ENCODE measurements at places on chromosomes 13 and 19.

- DNase-seq = no peak
Measured at GRCh38 chr13:35881360-35881759, 249.8 kb downstream of the DCLK1 start.

- DNase-seq = no peak
Measured at GRCh38 chr13:25494698-25495411, 123.1 kb downstream of the ATP8A2 start.

DNA sequence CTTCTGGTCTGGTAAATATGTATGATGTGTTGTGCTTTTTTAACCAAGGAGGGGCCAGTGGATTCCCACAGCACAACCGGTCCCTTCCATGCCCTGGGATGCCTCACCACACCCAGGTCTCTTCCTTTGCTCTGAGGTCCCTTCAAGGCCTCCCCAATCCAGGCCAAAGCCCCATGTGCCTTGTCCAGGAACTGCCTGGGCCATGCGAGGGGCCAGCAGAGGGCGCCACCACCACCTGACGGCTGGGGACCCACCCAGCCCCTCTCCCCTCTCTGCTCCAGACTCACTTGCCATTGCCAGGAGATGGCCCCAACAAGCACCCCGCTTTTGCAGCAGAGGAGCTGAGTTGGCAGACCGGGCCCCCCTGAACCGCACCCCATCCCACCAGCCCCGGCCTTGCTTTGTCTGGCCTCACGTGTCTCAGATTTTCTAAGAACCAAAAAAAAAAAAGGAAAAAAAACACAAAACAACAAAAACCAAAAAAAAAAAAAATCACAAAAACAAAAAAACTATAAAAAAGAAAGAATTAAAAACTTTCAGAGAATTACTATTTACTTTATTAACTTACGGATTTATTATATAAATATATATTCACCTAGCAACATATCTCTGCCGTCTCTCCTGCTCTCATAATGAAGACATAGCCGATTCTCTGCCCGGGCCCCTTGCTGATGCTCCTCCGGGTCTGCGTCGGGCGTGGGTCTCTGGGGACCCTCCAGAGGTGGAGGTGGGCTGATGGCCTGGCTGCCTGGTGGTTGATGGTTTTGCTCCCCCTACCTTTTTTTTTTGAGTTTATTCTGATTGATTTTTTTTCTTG, 14.4 kb downstream of the CAPN12 start:
- no peak for DNase-seq

GRCh38 chr13:113879017-113879416, 15.1 kb upstream of the GAS6 start:
- DNase-seq = no peak

DNA sequence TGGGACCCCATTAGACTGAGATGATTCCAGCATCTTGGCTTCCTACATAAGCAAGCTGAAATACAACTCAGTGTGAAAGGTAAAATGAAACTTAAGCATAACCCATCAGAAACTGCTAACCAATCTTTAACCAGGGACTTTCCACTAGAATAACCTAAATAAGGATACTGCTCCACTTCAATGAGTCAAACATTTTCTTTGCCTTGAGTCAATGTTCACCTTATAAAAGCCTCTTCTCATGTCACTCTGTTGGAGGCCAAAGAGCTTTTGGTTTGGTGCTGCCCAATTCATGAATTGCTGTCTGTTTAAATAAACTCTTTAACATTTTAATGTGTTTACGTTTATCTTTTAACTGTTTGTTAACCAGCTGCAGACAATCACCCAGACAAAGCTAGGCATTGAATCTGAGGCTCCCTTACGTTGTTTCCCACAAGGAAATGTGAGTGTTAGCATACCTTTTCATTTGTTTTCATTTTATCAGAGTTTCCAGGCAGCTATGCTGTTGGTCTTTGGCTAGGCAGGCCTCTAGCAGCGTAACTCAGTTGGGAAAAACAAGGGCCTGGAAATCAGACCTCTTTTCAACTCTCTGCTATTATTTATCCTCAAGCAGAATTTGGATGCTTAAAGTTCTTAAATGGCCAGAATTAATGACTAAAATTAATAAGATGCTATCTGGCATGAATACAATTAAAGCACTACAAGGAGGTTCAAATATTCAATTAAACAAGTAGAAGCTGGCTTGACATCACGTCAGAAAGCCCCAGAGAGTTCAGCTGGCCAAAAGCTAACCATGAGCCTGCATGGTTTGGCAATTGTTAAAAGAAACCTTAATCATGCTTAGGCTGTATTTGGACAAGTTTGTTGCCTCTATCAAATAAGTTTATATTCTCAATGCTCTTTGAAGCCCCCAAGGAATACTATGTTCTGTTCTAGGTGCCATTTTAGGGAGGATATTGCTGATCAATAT, 200.2 kb downstream of the DCLK1 start:
- DNase-seq = no peak

- DNase-seq = no peak
Measured at GRCh38 chr13:78598116-78598781, 5.1 kb downstream of the POU4F1 start.

GRCh38 chr13:42893214-42893671, 98.8 kb downstream of the EPSTI1 start:
- DNase-seq = no peak

DNA sequence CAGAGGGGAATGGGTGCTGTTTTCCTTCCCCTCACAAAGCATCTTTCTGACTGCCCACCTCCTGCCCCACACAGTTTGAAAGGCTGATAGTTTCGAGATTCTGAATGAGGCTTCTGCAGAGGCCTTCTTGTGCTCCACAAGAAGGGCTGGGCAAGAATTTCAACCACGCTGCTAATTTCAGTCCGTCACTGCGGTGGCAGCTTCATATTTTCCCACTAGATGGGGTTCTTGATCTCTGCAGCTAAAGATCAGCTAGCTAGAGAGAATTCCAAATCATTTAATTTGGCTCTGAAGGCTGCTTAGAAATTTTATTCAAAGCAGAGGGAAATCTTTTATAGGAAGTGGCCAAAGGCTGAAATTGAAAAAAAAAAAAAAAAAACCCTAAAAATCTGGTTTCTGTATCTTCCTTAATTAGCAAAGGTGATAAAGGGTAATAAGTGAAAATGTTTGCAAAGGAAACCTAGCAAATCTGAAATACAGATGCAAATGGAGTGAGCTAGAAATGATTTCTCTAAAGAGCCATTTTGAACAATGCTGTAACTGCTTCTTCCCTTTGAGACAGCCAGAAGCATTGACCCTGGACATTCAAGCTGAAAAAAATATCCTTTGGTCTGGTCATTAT, 38.0 kb upstream of the C13orf42 start:
- no peak for DNase-seq

GRCh38 chr19:1632462-1633268, 19.8 kb downstream of the TCF3 start:
- DNase-seq = no peak

DNA sequence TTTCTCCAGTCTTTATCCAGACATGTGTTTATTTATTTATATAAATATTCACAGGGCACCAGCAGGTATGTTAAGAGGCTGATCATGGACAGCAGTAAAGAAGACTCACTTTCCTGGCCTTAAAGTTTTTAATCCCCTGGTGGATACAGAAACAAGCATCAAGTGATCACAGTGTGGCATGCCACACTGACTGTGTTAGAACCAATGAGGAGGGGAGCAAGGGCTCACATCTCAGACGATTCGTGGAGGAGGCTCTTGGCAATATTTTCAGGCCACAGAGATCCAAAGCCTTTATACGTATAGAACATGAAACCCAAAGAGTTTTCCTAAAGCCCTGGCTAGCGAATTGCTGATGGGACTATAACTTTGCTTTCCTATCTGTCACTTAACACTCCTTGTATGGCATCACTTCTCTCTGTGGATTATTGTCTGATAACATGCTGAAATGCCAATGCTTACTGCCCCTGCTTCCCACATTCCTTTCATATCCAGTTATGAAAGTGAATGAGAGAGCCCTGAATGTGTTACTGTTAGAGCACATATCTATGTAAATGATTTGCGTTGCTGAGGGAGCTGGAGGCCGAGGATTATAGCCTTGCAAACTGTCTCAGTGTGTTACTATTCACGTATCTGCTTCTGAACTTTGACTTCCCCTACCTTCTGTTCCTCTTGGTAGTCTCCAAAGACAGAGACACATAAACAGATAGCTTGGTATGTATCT, 37.6 kb downstream of the POLR1D start:
- DNase-seq = no peak

GRCh38 chr19:19032420-19033175, 719 bp downstream of the SUGP2 start:
- DNase-seq = peak; percentile 91

- no peak for DNase-seq
Measured at GRCh38 chr19:49016067-49016839, 638 bp downstream of the LHB start.

DNA sequence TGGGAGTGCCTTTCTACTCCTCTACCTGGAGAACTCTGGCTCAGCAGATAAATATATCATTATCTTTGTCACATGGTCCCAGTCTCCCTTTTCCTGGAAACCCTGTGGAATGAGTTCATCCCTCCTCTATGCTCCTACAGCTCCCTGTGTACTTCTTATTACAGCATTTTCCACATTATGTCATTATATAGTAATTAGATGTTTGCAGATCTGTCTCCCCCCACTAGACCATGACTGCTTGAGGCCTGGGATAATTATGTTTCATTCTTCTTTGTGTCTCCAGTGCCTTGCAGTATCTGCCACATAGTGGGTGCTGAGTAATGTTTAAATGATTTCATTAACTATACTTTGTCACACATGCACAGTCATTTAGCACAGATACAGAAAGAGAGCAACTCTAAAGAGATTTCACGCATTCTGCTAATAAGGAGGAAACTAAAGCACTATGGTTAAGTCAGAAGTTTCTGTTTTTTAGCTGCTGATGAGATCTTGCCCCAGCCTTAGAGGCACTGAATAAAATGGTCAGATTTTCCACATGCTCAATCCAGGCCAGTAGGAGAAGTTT, 66.1 kb upstream of the DIAPH3 start:
- DNase-seq = no peak

DNA sequence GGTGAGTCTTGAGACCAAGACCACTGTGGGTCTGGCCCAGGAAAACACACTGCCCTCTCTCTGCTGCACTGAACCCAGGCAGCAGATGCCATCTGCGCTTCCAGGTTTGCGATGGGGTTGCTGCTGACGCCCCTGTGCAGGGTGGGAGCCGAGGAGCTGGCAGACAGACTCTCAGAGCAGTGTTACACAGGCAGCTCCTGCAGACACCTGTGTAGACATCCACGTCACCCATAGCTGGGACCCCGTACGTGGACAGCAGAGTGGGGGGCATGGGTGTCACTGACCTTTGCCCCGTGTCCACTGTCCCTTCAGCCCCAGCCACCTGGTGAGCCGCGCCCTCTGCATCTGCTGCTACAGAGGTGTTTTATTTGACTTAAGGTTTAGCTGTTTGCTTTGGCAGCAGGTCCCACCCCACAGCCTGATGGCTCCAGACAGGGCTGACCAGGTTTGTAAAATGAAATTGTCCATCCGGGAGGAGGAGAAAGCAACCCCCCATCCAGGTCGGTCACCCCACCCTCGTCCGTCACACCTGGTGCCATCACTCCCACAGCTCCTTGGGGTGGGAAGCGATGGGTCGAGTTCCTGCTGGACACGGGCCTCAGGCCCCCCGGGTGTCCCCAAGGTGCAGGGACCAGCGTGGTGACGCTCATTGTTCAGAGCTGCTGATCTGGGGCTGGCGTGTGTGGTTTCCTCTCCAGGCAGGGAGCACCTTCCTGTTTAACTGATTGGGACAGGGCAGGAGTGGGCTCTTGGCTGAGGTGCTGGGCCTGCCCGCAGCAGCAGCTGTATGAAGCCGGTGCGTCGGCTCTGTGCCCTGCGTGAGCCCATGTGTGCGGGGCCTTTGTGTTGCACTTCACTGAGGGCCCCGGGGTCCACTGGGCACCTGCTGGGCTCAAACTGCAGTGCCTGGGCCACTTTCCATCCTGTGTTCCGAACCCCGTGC, 28.4 kb downstream of the MCF2L start:
- DNase-seq = no peak

GRCh38 chr13:95660981-95661581, 15.9 kb upstream of the DNAJC3 start:
- no peak for DNase-seq

DNA sequence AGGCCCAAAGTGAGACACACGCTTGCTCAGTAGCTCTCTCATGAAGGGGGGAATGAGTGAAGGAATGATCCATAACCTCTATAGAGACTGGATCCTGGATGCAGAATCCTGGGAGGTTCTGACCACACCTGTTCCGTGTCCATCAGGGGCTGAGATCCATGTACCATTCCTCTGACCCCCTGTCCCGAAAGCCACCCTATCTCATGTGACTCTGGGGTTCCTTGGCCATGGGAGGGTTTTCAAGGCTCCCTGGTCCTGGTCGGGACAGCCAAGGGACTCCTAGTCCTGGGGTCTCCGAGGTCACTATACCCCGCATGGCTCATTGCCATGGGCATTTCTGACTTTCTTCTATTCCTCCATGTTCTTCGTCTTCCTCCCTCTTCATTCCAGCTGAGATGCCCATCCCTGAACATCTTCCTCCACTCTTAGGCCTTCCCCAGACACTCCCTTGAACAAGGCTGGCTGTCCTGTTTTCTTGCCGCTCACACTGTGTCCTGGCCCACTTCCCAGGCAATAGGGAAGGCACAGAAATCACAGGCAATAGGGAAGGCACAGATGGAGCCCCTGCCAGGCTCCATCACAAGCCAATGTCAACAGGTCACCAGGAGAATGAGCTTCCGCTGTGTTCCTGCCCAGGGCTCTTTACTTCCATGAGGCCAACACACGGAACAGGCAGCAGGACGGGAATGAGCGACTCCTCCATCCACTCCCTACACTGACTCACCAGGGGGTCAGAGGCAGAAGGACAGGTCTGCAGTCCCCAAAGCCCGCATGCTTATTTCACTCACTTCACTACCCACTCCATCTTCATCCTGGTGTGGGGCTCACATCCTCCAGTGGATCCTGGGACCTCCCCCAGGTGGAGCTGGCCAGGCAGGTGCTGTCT, 3.2 kb downstream of the CEACAM5 start:
- DNase-seq = peak; percentile 43

GRCh38 chr19:29516821-29517395, 8.9 kb upstream of the VSTM2B start:
- DNase-seq = no peak

DNA sequence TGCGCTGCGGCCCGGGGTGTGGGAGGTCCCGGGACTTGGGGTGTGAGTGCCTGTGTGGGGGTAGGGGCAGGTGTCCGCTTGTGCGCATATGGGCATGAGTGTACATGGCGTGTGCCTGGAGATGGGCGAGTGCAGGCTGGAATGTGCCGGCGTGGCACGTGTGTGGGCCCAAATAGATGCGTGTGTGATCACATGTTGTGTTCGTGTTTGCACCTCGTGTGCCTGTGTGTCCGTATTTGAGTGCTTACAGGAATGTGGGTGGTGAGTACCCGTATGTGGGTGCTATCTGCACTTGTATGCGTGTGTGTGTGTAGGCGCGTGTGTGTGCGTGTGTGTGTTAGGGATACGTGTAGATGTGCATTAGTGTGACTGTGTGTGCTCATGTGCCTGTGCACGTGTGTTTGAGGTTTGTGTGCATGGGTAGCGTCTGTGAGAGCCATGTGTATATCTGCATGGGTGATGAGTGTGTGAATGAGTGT, 3.4 kb downstream of the ZNF536 start:
- DNase-seq = no peak

GRCh38 chr13:97348569-97349100, 85.3 kb upstream of the RAP2A start:
- DNase-seq = no peak

Measured in coronary artery (tissue), 2 donors.